Tibial nerve (tissue), 4 donors: ENCODE measurements at places on chromosomes 5 and 9. TPM values are rescaled to one million over a fixed set of nuclear protein-coding genes. Genes with fewer than 3 reads are reported as not detected.

The TTLL11 gene
- total RNA-seq = 18.6 TPM

- no peak for DNase-seq
These were observed 32.8 kb downstream of the GALNT10 start for GRCh38 chr5:154223320-154223719.

The SPATA31E1 gene
- not detected for total RNA-seq

GRCh38 chr5:143495821-143496275 lies 92.4 kb upstream of the NR3C1 start:
- DNase-seq = no peak

The FGF10 gene
- 9.2 TPM for total RNA-seq

DNA sequence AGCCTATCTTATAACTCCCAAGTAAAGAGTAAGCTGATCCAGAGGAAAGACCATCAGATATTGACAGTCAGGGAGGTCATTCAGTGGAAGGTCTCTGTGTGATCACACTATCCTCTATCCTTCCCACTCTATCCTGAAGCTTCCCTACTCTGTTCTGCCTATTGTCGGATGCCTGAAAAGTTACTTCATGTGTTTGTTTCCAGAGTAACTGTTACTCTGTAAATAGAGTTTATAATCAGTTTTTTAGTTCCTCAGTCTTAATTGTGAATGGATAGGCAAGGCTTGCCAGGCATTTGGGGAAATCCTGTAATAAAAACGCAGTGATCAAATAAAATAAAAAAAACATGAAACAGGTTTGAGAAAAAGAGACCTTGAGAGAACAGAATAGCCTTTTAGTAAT lies 79.8 kb downstream of the XRCC4 start:
- no peak for DNase-seq
